NCI-H1092 (cell line): ENCODE measurements at places on chromosomes 2 and 18.

DNA sequence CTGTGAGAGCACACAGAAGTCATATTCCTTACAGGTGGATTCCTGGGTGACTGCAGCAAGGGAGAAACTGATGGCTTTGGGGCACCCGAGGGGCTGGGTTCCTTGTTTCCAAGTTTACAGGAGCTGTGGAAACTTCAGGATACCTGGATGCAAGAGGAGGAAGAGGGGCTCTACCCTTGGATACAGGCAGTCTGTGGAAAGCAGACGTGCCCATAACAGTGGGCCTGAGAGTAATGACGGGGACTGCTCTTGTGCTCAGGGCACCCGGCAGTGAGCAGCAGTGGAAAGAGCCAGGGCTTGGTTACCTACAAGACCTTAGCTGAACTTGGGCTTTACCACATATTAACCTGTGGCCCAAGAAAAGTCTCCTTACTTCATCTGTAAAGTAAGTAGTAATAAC is 102.2 kb upstream of the TGFA start:
- no peak for DNase-seq

DNA sequence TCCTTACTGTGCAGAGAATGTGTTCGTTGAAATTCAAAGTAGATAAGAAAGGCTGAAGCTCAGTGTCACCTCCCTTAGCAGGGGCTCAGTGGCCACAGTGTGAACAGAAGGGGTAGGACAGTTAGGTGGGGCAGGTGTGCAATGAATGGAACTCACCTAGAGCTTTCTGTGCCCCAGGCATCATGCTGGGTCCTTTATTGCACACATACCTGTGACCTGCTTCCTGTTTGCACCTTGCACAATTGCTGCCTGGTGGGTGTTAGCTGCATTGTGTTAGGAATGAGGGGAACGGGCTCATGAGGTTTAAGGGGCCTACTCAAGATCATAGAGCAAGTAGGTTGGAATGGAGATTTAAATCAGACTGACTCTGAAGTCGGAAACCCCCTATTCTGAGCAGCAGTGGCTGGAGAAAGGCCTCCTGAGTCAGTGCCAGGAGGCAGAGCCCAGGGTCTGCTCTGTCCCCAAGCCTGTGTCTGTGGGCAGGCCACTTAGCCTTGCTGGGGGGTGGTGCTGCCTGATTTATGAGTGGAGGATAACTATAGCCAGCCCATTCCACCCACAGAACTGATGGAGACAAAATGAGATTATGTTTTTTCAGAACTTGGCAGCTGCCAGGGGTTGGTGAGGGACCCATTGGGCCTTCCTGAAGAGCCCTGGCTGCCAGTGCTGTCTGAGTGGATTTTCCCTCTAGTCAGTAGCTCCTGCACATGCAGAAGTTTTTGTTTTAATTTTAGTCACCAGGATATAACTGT is 76.2 kb downstream of the NPAS2 start:
- no peak for DNase-seq

GRCh38 chr2:231583982-231584381 is 8.7 kb upstream of the TEX44 start:
- no peak for DNase-seq

DNA sequence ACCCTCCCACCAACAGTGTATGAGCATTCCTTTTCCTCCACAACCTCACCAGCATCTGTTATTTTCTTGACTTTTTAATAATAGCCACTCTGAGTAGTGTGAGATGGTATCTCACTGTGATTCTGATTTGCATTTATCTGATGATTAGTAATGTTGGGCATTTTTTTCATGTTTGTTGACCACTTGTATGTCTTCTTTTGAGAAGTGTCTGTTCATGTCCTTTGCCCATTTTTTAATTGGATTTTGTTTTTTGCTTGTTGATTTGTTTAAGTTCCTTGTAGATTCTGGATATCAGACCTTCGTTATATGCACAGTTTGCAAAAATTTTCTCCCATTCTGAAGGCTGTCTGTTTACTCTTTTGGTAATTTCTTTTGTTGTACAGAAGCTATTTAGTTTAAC is 59.1 kb downstream of the SP100 start:
- DNase-seq, result no peak

GRCh38 chr2:152615177-152615576 is 102.1 kb downstream of the PRPF40A start:
- no peak for DNase-seq

DNA sequence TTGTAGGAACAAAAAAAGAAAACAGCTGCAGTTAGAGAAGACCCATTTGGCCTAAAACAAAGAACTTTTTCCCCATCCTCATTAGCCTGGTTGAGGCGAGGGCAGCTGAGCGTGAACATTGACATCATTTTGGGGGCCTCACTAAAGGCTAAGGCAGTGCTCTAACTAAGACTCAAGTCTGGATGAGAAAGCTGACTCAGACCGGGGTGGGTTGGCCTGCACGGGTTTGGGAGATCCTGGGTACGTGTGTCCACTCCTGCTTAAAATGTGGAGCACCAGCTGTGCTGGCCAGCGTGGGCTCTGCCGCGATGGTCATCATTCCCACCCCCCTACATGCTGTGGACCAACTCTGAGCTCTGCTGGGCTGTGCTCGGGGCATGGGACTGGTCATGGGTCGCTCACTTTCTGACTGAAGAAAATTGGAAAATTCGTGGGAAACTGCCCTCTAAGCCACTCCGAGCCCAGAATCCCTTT is 86.0 kb upstream of the TMEM247 start:
- DNase-seq, result no peak

DNA sequence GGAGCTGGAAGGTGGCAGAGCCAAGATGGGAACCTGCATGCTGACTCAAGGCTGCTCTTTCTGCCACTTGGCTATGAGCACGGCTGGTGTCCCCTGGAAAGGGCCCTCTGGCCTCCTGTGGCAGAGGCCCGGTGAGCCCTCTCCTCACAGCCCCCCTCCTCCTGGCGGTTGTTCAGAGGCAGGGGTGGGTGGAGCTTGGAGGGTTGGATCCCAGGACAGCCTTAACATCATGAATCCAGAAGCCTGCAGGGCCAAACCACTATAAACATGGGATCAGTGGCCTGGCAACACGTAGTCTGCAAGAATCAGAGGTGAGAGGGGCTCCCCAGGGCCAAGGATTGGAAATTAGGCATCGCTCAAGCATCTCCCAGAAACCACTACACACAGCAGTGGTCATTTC is 48.5 kb upstream of the LOXHD1 start:
- no peak for DNase-seq

GRCh38 chr2:16139663-16140615 is 199.6 kb downstream of the MYCN start:
- no peak for DNase-seq

- DNase-seq, result no peak
Observed at GRCh38 chr2:86338778-86339295, 1.4 kb upstream of the REEP1 start.

DNA sequence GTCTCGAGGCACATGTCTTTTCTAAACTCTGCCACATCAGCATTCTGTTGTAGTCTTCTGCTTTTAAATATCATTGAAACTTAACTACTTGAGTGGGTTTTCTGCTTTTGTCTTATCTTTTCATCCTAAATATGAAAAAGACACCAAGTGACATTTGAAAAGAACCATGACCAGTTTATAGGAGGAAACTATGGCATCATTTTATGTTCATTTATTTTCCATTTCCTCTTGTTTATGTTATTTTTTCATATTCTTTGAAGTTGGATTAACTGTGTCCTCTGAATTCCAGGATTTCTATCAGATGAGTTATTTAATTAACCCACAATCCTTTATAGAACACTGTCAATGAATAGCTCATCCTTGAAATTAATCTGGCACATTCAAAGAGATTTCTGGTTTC is 93.4 kb upstream of the ARHGAP28 start:
- DNase-seq, result no peak

GRCh38 chr18:27599202-27599829 is 414.2 kb upstream of the CHST9 start:
- DNase-seq, result peak; percentile 35

DNA sequence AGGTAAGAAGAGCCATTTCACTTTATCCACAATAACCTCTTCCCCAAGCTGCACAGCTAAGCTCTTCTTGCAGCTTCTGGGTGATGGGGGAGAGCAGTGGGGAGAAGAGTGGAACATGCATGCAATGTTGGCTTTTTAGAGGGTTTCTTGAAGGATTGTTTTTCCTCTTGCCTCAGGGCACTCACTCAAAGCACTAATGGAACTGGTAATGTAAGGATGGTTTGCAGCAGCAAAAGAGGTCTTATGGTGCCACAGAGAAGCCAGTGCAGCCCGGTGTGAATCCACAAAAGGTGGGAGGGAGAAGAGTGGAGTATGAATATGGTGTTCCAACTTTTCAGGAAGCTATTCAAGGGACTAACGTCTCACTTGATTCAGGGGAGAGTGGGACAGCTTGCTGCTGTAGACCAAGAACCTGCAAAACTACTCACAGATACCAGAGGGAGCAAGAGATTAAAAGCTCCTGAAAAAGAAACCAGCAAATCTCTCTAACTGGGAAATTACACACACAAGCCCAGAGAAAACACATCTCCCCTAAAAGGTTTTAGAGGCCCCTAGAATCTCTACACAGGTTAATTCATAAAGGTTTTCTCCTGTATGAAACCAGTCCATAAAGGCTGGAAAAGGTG is 116.4 kb downstream of the CHN1 start:
- DNase-seq, result no peak

- DNase-seq, result no peak
Observed at GRCh38 chr18:55918444-55918843, 330.5 kb upstream of the TCF4 start.

DNA sequence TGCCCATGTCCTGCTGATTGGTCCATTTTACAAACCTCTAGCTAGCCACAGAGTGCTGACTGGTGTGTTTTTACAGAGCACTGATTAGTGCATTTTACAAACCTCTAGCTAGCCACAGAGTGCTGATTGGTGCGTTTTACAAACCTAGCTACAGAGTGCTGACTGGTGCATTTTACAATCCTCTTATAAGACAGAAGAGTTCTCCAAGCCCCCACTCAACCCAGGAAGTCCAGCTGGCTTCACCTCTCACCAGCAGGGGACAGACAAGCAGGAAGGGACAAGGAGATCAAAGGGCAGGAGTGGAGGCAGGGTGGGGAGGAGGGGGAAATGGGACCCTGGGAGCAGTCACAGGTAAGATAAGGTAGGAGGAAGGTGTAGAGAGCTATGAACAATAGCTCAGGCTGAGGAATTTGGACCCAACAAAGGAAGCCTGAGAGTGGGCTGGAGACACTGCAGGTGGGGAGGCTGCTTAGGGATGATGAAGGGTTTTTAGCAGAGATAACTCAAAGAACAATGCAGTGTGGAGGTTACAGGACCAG is 37.1 kb downstream of the SH2D6 start:
- no peak for DNase-seq

- DNase-seq, result no peak
Observed at GRCh38 chr2:149568138-149568537, 19.4 kb downstream of the MMADHC start.

DNA sequence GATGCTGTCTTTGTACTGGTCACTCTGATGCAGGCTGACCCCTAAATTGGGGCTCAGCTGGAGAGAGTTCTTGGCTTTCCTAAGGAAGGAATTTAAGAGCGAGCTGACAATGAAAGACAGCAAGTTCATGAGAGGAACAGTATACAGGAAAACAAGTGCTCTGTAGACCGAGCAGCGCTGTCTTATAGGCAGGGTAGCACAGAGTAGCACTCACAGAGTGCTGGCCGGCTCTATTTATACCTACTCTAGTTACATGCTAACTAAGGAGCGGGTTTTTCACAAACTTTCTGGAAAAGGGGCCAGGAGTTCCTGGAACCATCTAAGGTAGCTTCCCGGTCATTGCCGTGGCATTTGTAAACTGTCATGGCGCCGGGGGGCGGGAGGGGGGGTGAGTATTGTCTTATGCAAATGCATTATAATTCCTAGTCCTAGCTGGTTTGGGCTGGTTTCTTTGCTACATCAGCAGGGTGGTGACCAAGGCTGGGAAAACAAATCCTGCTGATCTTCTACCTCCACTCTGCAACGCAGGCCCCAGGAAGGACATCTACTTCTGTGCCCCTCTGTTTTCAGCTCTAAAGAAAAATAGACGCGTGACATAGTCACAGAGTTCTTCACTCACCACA is 31.6 kb upstream of the MAP3K20 start:
- no peak for DNase-seq

DNA sequence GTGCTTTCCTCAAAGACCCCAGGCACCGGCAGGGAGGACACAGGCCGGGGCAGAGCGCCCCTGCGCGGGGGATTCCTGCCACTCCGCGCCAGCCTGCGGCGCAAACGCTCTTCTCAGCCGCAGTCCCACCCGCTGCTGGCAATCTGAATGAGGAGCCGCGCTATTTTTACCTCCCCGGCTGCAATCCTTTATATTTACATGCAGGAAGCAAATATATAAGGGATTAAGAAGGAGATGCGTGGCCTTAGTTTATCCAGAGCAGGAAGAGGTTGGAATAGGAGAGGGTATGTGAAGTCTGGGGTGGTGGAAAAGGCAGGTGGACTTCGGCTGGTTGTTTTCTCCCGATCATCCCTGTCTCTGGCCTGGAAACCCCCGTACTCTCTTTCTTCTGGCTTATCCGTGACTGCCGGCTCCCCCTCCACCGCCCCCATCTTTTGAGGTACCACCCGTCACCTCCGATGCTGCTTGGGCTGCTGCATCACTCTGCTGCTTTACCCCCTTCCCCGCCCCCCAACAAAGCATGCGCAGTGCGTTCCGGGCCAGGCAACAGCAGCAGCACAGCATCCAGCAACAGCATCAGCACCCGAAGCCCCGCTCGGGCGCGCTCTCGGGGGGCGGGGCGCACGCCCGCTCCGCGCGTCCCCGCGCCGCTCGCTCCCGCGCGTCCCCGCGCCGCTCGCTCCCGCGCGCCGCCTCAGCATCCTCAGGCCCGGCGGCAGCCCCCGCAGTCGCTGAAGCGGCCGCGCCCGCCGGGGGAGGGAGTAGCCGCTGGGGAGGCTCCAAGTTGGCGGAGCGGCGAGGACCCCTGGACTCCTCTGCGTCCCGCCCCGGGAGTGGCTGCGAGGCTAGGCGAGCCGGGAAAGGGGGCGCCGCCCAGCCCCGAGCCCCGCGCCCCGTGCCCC is at the start of gene ADAM23:
ADAM23 (plus strand) TSS at position 700 of the 902 bp plus-strand sequence. CDS start 335 bp downstream, outside the sequence.
- peak; percentile 51 for DNase-seq

DNA sequence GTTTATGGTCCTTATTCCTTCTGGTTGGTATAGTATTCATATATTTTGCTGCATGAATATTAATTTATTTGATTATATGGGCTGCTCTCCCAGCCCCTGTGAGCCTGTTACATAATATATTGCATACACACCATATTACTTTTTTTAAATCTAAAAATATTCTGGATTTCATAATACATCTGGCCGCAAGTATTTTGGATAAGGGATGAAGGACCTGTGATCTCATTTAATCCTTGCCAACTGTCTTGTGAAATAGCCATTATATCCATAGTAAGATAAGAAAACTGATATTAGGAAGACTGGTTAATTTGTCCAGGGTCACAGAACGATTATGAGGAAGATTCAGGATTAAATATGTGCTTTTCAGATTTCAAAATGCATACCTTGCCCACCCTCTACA is 433.6 kb downstream of the LPIN1 start:
- no peak for DNase-seq

GRCh38 chr2:11155381-11156035 is at the start of gene SLC66A3:
Gene SLC66A3 (plus strand): TSS chr2:11155467. CDS start chr2:11155547, 80 bp downstream.
- DNase-seq, result peak; percentile 77

GRCh38 chr2:48566592-48567310 is 36.8 kb downstream of the STON1 start:
- DNase-seq, result no peak

GRCh38 chr2:74532222-74532621 is 2.5 kb downstream of the HTRA2 start:
- DNase-seq, result no peak
